ENCODE measurements at places on chromosomes 4 and X. TPM values are rescaled to one million over a fixed set of nuclear protein-coding genes. Genes with fewer than 3 reads are reported as not detected.

DNA sequence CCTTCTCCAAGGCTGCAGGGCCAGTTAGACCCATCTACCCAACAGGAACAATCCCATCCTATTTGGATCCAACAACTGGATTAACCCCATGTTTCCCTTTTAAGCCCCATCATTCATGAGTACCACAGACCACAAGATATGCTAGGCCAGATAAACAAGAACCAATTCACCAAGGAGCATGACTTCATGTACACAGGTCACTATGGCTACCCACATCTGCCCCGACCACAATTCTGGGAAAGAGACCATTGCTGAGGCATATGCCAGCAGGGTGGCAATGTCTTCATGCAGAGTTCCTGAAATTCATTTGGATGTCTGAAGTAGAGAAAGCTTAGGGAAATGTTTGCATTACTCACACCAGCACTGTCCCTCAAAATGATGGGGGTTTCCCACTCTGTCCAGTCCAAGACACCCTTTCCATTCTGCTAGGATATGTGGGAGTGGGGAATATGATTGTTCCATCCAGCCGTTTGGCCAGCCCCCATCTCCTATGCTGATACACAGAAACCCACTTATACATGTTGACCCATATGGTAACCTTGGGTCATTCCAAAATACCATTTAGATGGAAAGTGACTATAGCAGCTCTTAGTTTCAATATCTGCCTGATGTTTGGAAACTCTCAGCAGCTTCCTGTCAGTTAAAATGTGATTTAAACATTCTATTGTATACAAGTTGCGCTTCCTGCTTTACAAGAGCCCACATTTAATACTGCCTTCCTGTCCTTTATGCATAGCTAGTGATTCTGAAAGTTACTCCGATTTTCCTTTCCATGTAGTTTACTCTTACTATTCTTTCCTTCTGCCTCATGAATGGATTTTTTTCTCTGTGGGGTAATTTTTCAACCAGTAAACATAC, 129.0 kb downstream of the AMMECR1 start:
- no peak for DNase-seq

DNA sequence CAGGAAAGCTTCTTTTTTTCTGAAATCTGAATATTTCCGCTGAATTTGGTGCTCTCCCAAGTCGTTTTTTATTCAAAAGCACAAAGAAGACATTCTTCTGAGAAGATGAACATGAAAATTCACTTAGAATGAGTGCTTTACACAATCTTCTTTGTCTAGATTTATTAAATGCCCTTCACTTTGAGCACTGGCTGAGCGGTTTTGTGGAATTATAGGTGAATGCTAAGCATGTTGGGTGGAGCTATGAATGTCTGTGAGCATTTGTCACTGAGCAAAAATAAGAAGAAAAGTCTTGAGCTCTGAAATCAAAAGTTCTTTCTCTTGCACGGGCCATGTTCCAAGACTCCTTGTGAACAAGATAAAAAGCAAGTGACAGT, 13.1 kb downstream of the GASK1B start:
- DNase-seq = no peak

Gene PABPC5
- 1.2 TPM for polyA plus RNA-seq

Gene TMEM192
- 4.9 TPM for polyA plus RNA-seq

- DNase-seq = no peak
These were observed 4.3 kb downstream of the GIMD1 start for GRCh38 chr4:106364282-106364681.

All from stomach (tissue), 19 donors.